ENCODE measurements at places on chromosomes 3 and 15.

DNA sequence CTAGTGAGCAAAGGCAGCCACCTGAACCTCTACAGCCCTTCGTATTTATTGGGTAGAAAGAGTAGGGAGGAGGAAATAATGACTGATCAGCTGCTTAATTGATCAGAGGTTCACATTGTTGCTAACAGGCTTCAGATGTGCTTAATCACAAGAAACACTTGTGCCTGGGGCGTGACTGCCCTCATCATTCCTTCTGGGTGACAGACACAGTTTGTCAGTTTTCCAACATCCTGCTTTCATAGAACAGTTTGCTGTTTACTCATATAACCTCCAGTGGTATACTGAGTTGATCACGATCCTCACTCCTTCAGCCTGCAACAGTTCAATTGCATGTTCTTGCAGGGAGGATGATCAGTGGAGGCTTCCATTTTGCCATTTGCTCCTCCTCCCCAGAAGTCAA is 13.6 kb upstream of the CASR start:
- DNase-seq: no peak

DNA sequence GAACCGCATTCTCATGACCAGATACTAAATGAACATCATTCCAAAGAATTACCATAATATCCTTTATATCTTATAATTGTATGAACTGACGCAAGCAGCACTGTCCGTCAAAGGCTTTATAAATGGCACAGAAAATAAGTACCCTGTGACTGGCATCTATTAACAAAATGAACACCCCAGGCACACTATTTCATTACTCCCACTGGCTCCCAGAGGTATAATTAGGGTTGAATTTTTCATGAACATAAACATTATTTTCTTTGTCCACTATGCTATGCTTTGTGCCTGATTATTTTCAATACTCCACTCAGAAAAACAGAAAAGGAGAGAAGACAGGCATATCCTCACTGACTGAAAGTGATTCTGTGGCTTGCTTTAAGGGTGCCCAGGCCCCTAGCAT is 71.1 kb downstream of the LYZL4 start:
- DNase-seq: no peak

- no peak for DNase-seq
Measured at GRCh38 chr3:4006288-4006687, 207.1 kb downstream of the LRRN1 start.

DNA sequence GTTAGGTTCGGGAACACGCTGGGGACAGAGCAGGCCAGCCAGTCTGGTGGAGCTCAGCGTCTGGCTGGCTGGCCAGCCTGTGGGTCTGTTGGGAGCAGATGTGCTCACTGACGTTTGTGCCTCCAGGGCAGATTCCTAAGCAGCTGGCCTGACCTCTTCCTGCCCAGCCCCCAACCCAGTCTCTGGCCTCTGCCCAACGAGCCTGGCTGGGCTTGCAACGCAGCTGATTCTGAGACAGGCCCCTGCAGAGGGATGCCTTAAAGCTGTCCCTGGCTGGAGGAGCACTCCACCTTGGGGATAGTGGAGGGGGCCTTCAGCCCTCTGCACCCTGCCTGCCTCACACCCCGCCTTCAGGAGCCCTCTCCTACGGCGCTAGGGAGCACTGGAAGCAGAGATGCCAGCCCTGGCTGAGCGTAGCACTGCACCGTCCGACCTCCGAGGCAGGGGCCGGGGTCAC is 46.0 kb downstream of the KLF13 start:
- no peak for DNase-seq

DNA sequence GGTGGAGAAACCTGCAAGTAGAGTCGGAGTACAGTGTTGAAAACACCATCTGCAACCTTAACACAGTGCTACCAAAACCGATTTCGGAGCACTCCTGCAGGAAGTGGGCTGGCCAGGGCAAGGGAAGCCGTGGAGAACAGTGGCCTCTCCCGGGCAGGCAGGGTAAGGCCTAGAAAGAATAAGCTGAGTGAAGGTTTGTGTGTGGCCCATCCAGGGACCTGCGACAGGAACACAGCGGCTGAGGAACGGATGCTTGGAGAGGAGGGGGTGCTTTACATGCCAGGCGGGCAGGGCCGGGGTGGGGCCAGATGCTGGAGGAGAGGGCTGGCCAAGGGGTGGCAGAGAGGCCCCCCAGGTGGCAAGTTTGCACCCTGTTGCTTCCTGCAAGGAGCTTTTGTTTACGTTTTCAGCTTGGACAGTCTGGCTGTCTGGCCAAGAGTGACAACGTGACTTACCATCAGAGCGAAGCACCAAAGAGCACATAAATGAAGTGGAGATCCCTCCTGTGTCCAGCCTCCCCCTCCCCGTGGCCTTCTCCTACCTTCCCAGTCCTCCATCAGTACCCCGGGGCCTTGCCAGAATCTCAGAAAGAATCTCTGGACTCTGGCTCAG is 156.5 kb downstream of the PGPEP1L start:
- DNase-seq: peak; percentile 68

DNA sequence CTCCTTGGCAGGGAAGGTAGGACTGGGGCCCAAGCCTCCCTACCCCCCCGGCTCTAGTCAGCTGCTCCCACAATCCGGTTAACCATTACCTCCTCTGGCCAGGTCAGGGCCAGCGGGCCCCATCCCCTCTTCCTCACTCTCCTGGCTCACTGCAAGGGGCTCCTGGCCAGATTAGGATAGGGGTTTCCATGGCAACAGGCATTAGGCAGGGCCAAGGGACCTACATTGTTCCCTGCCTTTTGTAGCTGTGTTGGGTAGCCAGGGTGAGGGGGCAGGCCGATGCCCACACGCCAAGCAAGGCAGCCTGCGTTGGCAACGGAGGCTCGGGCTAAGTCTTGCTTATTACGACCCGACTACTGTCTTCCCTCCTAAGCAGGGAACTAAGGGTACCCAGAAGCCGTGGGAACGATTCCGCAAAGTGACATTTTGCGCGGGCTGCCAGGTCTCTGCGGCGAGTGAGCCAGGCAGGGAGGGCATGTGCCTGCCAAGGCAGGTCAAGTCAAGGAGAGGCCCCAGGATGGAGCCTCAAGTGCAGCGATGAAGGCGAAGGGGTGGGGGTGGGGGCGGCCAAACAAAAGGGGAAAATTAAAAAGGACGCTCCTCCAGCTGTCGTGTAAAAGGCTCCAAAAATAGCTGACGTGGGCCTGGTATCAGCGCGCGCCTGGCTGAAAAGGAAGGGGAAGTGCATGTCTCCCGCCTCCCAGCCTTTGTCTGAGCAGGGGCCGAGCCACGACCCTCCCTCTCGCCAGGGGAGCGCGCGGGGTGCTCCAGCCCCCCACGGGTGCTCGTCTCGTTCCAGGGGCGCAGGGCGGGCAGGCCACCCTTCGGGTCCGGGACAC is 919 bp downstream of the IDH2 start:
- DNase-seq: peak; percentile 18

DNA sequence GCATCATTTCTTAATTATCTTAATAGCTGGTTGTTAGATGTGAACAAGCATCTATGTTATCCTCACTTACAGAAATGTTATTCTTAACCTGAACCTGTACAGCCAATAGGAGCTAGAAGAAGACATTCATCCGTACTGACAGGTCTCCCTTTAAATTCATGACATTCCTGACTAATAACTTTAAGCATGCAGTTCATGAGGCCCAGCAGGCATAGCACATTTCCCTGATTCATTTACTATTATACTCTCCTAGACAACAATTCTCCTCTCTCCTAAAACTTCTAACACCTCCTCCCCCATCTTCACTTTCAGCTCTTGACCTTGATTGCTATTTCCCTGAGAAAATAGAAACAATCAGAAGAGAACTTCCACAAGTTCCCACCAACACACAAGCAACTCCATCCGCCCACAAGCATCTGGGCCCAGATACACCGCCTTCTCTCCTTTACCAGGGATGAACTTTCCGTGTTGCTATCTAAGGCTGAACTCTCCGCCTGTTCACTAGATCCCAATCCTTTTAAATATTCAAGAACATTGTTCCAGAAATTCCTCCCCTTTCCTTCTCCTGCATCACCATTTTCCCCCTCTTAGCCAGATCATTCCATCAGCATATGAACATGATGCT is 62.9 kb upstream of the SPRED1 start:
- DNase-seq: no peak

DNA sequence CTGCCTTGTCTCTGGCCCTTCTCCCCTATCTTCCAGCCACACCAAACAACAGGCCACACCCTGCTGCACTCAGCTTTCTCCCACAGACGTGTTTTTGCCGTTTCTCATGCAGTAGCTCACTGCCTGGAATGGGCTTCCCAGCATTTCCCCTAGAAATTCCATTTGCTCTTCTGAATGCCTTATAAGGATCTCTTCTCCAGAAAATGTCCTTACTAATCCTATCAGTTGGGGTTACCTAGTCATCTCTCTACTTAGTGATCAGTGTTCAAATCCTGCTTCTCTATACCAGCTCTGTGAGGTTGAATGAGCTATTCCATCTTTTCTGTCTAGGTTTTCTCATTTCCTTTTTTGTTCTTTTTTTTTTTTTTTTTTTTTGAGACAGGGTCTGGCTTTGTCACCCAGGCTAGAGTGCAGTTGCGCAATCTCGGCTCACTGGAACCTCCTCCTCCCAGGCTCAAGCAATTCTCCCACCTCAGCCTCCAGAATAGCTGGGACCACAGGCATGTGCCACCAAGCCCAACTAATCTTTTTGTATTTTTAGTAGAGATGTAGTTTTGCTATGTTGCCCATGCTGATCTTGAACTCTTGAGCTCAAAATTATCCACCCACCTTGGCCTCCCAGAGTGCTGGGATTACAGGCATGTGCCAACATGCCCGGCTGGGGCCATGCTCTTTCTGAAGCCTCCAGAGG is 98.2 kb upstream of the CHD2 start:
- DNase-seq: no peak

- DNase-seq: no peak
Measured at GRCh38 chr15:55628369-55628730, 40.2 kb upstream of the PYGO1 start.

- no peak for DNase-seq
Measured at GRCh38 chr15:68149059-68149458, 56.1 kb downstream of the CALML4 start.

DNA sequence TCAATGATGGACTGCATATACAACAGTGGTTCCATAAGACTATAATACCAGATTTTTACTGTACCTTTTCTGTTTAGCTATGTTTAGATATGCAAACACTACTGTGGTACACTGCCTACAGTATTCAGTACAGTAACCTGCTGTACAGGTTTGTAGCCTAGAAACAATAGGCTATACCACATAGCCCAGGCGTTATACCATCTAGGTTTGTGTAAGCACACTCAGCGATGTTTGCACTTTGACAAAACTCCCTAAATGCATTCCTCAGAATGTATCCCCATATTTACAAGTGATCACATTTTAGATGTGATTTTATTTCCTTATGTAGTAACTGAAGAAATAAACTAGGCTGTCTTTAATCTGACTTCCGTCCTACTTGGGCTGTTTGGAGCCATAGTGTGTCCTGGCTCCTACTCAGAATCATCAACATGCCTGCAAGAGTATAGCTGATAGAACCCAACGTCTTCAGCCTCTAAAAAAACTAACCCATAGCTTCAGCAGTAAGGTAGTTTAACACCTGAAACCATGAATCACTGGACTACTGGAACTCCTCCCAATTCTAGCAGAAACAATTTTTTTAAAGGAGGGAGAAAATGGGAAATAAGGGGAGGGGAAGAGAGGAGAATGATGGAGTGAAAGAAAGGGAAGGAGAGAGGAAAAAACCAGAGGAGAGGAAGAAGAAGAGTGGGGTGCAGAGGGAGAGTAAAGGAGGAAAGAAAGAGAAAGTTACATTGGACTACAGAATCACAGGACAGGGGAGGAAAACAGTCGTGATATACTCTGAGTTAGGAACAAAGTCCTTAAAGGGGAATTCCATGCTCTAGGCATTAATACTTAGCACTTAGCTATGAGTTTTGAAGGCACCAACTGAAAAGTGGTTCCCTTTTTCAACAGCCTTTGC is 67.7 kb upstream of the PLXND1 start:
- DNase-seq: no peak

DNA sequence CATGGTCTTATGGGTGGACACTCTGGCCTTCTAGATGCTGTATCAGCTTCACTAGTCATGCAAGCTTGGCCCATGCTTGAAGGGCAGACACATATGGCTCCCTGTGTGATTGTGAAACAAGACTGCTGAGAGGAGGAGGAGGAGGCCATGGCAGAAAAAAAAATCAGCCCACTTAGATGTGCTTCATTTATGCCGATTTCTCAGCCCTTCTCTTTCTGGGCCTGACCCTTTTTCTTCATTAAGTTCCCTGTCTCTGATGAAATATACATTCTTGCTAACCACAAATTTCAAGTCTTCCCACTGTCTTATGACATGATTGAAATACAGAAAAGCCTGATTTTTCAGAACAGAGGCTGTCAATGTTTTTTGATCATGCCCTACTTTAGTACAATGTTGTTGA is 213.0 kb upstream of the FEZF2 start:
- no peak for DNase-seq

DNA sequence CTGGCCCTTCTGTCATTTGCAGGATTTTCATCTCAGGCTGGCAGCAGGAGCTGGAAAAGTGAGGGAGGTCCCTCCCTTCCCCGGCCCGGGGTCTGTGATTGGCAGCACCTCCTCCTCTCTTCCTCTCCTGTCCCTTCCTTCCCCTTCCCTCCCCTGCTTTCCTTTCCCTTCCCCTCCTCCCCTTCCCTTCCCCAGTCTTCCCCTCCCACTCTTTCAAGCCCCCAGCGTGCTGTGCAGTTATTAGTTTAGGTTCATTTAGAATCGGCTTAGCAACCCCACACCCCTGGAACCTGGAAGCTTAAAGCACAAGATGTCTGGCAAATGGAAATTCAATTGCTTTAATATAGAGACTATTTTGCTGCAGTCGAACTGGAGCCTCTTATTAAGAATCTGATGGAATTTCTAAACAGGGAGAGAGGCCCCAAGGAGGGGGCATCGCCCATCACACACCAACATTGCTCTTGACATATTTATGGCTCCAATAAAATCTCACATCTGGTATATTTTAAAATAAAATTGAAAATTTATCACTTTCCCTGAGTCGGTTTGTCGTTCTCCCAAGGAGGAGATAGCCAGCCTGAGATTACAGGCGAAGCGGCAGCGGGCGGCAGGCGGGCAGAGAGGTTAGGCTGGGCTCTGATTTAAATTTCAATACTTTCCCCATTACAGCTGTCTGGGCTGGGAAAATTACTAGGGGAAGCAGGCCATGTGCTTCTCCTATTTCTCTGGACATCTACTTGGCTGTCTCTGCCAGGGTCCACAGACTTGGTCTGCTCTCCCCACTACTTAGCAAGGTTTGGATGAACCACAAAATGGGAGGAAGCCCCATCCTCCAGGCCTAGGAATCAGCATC is 98.9 kb downstream of the LINGO1 start:
- no peak for DNase-seq

GRCh38 chr3:101868534-101869464 is 19.5 kb downstream of the NFKBIZ start:
- DNase-seq: no peak
